ENCODE measurements at places on chromosomes 7 and 10. TPM values are rescaled to one million over a fixed set of nuclear protein-coding genes. Genes with fewer than 3 reads are reported as not detected.

The RPP30 gene
- 29.6 TPM for total RNA-seq

DNA sequence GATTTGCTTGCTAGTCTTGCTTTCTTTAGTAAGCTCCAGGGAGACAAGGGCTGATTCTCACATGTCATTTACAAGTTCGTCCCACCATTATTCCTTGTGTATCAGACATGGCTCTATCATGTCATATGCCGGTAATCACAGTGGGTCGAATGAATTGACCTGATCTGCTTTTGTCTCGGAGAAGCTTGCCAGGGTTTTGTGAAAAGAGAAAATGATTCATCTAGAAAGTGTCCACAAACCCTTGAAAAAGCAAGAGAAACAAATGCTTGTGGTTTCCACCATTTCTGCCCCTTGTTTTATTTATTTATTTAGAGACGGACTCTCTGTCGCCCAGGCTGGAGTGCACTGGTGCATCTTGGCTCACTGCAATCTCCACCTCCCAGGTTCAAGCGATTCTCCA, 278.5 kb downstream of the TCF7L2 start:
- DNase-seq = no peak
- no peaks in the 10 kb centered on the region for H3K36me3 ChIP-seq
- no peak overlapping the region for H3K27ac ChIP-seq
- H3K4me1 ChIP-seq = no peaks in the 10 kb centered on the region
- H3K27me3 ChIP-seq = no peaks in the 10 kb centered on the region

DNA sequence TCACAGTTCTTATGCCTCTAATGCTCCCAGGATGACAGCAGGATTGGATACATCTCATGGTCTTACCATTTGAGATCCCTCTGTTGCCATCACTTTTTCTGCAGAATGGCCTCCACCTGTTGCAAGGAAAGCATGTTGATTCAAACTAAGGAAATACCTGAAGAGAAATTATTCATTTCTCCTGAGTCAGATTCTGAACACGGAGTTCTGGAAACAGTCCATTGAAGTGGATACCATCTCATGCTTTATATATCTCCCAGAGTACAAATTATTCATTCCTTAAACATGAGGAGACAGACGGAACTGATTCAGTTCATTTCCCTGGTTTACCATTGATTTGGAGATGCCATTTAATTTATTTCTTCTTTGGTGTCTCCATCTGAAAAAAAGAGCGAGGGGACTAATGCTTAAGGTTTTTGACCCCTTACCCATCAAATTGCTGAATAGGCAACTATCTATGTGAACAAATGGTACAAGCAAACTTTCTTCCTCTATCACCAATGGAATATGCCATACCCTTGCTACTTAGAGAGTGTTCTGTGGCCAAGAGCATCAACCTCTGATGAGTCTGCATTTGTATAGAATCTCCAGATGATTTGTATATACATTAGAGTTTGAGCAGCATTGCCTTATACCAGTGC, 305.0 kb upstream of the LRGUK start:
- H3K36me3 ChIP-seq = peaks cover 19% of the 10 kb centered on the region
- DNase-seq = no peak
- no peaks in the 10 kb centered on the region for H3K4me1 ChIP-seq
- H3K4me3 ChIP-seq = no peak overlapping the region
- H3K27ac ChIP-seq = no peak overlapping the region
- no peaks in the 10 kb centered on the region for H3K27me3 ChIP-seq

DNA sequence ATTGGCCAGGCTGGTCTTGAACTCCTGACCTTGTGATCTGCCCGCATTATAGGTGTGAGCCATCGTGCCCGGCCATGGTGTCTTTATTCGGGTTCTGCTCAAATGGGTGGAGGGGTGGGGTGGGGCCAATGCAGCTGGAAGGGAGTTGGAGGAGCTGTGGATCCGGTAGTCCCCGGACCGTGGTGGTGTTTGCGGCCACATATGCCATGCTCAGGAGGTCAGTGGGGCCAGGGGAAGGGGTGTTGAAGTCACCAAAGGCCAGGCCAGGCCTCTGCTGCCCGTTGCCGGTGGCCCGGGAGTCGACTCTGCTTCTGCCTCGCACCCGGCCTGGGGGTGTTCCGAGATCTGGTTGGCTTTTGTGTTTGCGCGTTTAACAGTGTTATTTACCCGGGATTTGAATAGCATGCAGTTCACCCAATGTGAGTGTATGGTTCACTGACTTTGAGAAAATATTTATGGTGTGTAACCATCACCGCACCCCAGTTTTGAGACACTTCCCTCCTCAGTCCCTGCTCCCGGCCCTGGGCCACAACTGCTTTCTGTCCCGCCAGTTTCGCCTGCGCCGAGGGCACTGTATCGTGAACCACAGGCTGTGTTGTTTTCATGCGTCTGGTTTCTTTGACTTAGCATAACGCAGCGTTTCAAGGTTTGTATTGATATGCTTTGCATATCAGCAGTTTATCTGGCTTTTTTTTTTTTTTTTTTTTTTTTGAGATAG, 10.7 kb downstream of the INPP5A start:
- H3K4me3 ChIP-seq = no peak overlapping the region
- H3K4me1 ChIP-seq = peaks cover 75% of the 10 kb centered on the region
- DNase-seq = peak; percentile 59

DNA sequence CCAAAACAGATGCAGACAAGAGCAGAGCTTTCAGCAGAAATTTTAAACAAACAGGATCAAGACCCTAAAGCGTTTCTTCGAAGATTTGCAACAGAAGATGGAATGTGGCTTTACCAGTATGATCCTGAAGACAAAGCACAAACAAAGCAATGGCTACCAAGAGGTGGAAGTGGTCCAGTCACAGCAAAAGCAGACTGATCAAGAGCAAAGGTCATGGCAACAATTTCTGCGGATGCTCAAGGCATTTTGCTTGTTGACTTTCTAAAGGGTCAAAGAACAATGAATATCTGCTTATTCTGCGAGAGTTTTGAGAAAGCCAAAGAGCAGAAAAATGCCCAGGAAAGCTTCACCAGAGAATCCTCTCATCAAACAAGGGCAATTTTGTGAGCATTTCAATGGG, 130.4 kb downstream of the MBL2 start:
- no peaks in the 10 kb centered on the region for H3K27me3 ChIP-seq
- H3K4me1 ChIP-seq = no peaks in the 10 kb centered on the region
- no peak overlapping the region for H3K4me3 ChIP-seq
- H3K27ac ChIP-seq = no peak overlapping the region
- H3K36me3 ChIP-seq = no peaks in the 10 kb centered on the region
- DNase-seq = no peak

DNA sequence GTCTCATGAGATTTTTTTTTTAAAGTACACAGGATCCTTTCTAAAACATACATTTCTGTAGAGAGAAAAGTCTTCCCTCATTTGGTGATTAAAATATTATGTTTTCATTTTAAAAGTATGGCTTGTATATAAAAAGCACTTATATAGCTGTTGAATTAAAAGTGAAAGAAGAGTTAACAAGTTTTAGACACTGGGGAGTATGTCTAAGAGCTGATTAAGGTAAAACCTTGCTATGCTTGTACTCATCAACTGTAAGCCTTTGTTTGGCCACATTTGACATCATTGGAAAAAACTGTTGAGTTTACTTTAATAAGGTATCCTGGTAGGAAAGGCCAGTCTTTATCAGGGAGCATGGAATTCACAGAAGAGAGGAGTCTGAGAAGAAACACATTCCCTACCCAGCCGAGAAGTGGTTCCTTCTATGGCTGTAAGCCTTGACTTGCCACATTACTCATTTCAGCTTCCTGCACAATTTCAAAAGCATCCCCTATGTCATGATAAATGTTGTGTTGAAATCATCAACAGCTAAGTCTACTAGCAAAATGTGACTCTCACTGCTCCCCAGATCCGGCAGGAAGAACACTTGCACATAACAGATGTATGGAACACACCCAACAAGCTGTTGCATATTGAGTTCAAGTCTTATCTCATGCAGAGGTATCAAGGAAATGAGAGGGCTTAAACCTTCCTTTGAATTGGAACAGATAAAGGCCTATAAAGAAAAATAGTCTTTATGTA, 171.8 kb upstream of the CDK1 start:
- no peaks in the 10 kb centered on the region for H3K27me3 ChIP-seq
- no peak overlapping the region for H3K4me3 ChIP-seq
- H3K27ac ChIP-seq = no peak overlapping the region
- DNase-seq = no peak
- H3K4me1 ChIP-seq = no peaks in the 10 kb centered on the region
- H3K36me3 ChIP-seq = no peaks in the 10 kb centered on the region

- H3K4me3 ChIP-seq = no peak overlapping the region
- H3K4me1 ChIP-seq = no peaks in the 10 kb centered on the region
- DNase-seq = no peak
- no peaks in the 10 kb centered on the region for H3K27me3 ChIP-seq
- H3K27ac ChIP-seq = peak overlapping the region; percentile 58
Measured at GRCh38 chr10:93406364-93407145, 75.6 kb downstream of the MYOF start.

GRCh38 chr7:128911423-128912031, 1.0 kb upstream of the KCP start:
- H3K27ac ChIP-seq = no peak overlapping the region
- peak; percentile 67 for DNase-seq
- H3K27me3 ChIP-seq = peaks cover 17% of the 10 kb centered on the region
- H3K36me3 ChIP-seq = no peaks in the 10 kb centered on the region

The RARRES2 gene
- 447 TPM for total RNA-seq

The ZFAND2A gene
- total RNA-seq = 25.7 TPM

The SFRP4 gene
- 1.2 TPM for total RNA-seq

The FAM107B gene
- total RNA-seq = 12.8 TPM

The OR2A5 gene
- total RNA-seq = not detected

The SVIL gene
- total RNA-seq = 1,443 TPM

Measured in sigmoid colon (tissue), 7 donors.